ENCODE measurements at places on chromosomes 4 and X.

- no peak for DNase-seq
Observed at GRCh38 chr4:1409079-1409478, 2.8 kb upstream of the NKX1-1 start.

- no peak for DNase-seq
Observed at GRCh38 chr4:831483-831805, 5.5 kb upstream of the CPLX1 start.

DNA sequence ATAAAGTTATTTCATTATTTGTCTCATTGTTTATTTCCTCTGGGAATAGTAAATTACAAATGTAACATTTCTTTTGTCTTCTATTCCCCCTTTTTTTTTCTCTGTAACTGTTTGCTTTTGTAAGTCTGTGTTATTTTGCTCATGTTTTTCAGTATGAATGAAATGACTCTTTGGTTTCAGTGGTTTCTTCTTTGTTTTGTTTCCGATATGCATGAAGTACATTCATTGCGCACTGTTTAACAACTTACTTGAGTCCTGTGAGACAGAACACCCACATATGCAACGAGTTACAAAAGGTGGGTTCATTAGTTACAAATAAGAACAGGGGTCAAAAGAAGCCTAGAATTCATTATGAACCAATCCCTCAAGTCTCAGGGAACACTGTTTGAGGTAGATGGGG, 175.0 kb upstream of the UGT8 start:
- DNase-seq: no peak

DNA sequence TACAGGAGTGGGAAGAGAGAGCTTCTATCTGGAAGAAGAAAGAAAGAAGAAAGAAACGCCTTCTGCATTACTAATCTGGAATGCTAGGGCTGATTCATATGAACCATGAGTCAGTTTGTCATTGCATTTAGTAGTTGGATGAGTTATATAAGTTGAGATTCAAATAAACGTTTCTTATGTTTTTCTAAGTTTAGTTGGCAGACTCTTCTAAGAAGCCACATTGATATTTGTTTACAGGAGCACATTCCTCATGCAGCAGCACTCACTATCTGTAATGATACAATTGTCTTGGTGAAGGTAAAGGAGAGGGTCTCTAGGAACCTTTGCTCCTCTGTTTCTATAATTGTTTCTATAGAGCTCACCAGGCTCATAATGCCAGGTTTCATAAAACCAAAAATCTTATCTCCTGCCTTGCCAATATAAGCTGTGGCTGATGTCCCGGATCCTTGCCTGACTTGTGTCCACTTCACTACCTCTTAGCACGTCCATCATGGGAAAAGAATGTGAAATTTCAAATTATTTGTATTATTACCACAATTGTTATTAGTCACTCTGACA, 39.5 kb downstream of the HOPX start:
- peak; percentile 33 for DNase-seq

DNA sequence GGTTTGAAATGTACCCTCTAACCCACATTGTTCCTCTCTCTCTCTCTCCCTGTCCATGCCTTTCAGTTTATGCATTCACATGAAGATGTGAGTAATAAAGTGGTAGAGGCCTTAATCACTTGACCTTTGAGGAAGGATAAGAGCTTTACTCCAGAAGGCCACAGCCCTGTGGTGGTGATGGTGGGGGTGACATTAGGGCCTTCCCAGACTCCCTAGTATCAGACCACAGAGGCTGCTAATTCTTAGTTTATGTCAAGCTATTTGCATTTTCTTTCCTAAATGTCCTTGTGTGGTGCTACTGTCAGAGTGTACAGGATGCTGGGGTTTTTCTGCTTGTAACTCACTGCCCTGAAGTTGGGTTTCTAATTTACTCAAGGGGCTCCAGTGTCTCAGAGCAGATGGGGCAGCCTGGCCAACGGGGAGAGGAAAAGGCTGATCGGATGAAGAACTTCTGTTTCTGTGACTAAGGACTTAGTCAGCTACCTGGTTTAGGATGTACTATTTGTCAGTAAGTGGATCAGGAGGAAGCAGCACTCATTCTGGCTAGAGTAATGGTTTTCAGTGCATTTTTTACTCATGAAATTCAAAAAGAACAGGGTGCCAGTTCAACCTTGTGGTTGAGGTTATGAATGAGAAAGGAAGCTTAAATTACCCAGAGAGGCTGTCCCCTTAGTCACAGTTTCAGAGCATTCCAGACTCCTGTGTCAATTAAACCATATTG, 509.6 kb upstream of the DIPK2B start:
- DNase-seq: no peak

- DNase-seq: no peak
Observed at GRCh38 chrX:124274438-124275181, 57.9 kb upstream of the TEX13D start.

- DNase-seq: no peak
Observed at GRCh38 chr4:119233750-119234149, 21.2 kb downstream of the USP53 start.

DNA sequence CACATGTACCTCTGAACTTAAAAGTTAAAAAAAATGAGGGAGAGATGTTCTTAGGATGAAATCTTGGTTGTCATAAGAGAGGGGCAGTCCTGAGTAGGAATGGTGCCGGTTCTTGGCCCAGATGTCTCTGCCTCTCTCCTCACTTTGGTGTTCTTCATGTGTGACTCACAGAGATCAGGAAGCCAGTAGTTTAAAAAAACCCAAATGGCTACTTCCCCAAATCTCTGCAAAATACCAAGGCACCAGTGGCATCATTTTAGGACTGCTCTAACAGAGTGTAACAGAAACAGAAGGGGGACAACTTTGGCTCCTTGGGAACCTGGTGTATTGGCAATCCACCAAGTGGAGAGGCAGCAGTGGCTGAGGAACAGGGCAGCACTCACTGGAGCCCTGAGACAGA, 116.8 kb downstream of the SCD5 start:
- no peak for DNase-seq

- no peak for DNase-seq
Observed at GRCh38 chr4:73012673-73013072, 56.8 kb downstream of the COX18 start.

GRCh38 chr4:41835321-41835995, 86.9 kb upstream of the PHOX2B start:
- DNase-seq: no peak

DNA sequence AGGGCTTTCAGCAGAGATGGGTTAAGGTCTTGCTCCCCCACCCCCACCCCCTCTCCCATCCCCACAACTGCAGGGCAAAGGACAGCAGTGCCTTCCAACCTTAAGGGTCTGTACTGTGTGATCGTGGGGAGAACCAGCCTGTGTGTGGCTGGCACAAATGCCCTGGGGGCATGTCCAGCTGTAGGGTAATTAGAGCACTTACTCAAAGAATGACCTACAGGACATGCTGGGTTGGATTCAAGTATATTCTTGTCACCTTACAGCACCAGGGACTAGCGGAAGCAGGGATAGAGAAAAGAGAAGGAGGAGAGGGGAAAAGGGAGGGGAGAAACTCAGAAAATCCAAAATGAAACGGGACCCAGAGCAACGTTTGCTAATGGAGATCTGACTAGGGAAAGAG, 191.3 kb upstream of the GATB start:
- no peak for DNase-seq

- DNase-seq: no peak
Observed at GRCh38 chrX:1466232-1466661, 13.5 kb upstream of the ASMTL start.

GRCh38 chr4:8666581-8666980, 74.0 kb downstream of the CPZ start:
- DNase-seq: no peak

DNA sequence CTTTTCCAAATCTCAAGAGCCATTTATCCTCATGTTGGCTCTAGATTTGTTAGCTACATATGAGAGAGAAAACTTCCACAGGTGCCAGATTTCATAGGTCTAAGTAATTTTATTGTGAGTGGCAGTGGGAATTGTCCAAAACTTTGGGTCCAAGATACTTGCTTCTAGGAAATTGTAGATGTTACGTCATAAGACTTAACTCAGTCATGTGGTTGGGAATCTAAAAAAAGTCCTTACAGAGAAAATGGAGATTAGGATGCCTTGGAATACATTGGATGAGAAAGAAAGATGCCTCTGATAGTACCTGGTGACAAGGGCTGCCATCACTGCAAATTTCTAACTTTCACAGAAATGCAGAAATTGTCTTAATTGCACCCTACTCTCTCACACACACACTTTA, 506.5 kb downstream of the C4orf33 start:
- DNase-seq: no peak

- DNase-seq: no peak
Observed at GRCh38 chrX:16199343-16199742, 32.1 kb downstream of the MAGEB17 start.

GRCh38 chr4:102736636-102737549, 23.9 kb downstream of the MANBA start:
- DNase-seq: no peak

- no peak for DNase-seq
Observed at GRCh38 chrX:120660637-120661036, 30.8 kb upstream of the C1GALT1C1 start.

- peak; percentile 77 for DNase-seq
Observed at GRCh38 chr4:95409750-95410149, 139.0 kb downstream of the UNC5C start.

DNA sequence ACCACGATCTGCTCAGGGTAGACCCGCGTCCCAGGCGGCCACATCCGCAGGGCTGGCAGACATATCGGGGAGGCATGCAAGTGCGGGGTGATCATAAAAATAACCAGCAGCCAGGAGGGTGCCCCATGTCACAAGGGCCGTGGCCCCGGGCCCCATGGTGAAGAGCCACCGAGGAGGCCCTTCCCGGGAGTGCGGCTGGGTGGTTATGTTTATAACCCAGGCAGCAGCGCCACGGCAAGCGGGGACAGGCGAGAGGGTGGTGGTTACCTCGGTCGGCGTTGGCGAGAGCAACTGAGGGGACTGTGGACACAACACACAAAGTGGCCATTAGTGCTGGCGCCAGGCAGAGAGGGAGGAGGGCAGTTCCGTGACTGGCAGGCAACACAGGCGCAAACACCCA, 92.7 kb upstream of the AFAP1 start:
- no peak for DNase-seq

- peak; percentile 83 for DNase-seq
Observed at GRCh38 chr4:184355111-184355604, 119.2 kb downstream of the IRF2 start.

DNA sequence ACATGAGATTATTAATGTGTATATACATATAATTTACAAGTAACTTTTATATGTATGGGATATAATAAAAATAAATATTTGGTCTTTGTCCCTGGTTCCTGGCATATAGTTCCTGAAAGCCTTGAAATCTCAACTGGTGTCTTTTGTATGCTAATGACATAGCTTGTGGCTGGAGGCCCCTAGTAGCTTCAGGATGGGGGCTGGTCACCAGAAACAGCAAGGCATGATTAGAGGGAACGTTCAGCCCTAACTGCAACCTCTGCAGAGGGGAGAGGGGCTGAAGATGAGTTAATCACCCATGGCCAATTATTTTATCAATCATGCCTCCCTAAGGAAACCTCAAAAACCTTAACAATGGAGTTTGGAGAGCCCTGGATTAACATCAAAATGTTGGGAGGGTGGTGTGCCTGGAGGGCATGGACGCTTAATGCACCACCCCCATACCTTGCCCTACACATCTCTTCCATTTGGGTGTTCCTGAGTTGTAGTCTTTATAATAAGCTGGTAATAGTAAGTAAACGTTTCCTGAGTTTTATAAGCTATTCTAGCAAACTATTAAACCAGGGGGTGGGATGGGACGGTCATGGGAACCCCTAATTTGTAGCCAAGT, 21.3 kb downstream of the PIN4 start:
- DNase-seq: no peak

DNA sequence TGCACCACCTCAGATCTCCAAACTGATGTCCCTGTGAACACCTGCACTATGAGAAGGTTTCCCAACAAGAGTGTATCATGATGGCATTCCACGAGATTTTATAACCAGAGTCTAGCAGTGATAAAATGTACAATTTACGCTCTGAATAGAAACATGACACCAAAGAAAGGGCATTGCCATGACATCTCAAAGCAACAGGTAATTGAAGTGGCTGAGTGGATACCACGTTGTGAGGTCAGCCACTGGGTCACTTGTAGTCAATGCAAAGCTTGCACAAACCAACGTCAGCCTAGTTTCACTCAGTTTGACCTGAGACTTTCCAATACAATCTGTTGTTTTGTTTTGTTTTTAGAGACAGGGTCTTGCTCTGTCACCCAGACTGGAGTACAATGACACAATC, 15.0 kb upstream of the SLC25A5 start:
- no peak for DNase-seq

DNA sequence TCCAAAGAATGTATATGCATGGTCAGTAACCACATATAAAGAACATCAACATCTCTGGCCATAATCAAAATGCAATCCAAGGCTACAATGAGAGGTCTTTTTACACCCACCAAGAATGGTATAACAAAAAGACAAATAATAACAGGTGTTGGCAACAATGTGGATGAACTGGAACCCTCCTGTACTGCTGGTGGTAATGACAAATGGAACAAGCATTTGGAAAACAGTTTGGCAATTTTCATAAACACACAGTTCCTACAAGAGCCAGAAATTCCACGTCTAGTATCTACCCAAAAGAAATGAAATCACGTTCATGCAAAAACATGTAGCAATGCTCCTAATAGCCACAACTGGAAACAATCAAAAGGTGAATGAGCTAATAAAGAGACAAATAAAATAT, 11.7 kb downstream of the UGT2B4 start:
- no peak for DNase-seq

- no peak for DNase-seq
Observed at GRCh38 chrX:30637874-30638815, 15.1 kb upstream of the GK start.

- no peak for DNase-seq
Observed at GRCh38 chr4:126572264-126572663, 1060.5 kb upstream of the INTU start.

DNA sequence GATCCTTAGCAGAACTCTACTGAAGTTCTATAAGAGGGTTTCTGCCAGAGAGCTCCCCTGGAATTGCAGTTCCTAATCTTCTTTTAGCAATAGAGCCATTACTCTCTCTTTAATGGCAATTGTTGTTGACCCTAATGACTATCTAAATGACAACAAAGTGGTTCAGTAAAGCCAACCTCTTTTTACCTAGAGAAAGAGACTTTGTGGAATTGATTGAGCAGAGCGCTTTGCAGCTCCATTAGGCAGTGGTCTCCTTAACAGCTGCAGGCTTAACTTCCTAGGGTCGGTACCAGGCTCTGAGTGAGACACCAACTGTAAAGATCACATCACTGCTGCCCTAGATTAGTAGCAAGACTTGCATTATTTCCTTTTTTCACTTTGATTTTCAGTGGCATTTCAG, 1472.9 kb upstream of the TENM3 start:
- no peak for DNase-seq
